ENCODE measurements at places on chromosomes 12 and 14. TPM values are rescaled to one million over a fixed set of nuclear protein-coding genes. Genes with fewer than 3 reads are reported as not detected.

MEG3 gene
- total RNA-seq, result not detected

TCL1B gene
- not detected for total RNA-seq

PTPN6 gene
- 12.1 TPM for total RNA-seq

ENTPD5 gene
- total RNA-seq, result 4.9 TPM

CPNE6 gene
- total RNA-seq, result not detected

GRCh38 chr14:104678901-104679705, 10.3 kb upstream of the INF2 start:
- no peak for DNase-seq

DNA sequence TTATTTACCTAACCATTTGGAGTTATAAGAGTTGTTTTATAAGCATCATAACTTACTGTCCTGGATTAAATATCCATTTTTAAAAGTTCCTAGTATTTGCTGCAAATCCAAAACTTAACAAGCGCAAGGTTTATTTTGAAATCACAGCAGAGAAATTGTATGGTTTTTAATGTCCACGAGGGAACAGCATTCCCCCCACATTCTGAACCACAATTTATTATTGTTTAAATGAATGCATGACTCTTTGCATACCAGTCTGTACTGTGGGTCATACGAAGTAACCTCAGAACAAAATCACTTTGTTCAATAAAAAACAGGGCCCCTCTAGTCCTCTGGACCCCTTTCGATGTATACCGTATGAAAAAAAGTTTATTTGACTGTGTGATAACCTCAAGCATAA, 75.9 kb downstream of the DACT1 start:
- DNase-seq, result no peak

DNA sequence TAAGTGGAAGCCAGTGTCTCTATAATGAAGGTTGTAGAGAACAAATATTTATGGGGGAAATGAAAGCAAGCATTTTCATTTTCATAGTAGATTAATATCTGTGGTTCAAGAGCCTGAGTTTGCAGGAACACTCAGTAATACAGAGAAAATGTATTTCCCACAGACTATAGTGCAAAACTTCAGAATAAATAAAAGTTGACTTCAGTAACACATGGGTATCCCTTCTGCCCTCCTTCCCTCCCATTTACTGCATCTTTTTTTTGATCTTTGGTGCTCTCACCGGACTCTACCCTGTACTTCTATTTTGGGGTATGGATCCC, 75.3 kb upstream of the AMN1 start:
- no peak for DNase-seq

DNA sequence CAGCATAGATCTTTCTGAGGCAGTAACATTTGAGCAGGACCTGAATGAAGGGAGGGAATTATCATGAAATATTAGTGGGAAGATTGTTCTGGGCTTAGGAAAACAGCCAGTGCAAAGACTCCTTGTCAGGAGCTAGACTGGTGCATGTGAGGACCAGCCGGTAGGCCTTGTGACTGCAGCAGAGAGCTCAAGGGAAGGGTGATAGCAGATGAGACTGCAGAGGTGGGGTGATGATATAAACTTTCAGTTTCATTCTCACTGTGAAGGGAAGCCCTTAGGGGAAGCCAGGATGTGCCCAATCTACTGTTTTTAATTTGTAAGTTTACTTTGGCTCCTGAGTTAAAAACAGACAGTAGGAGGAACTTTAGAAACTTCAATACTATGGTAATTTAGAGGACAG, 12.4 kb downstream of the IL22 start:
- DNase-seq, result no peak

- peak; percentile 97 for DNase-seq
These were observed at the start of gene NRDE2 for GRCh38 chr14:90331497-90332270. TSS of gene NRDE2 (minus strand) at chr14:90331941. CDS start at chr14:90331904, 37 bp downstream.

DNA sequence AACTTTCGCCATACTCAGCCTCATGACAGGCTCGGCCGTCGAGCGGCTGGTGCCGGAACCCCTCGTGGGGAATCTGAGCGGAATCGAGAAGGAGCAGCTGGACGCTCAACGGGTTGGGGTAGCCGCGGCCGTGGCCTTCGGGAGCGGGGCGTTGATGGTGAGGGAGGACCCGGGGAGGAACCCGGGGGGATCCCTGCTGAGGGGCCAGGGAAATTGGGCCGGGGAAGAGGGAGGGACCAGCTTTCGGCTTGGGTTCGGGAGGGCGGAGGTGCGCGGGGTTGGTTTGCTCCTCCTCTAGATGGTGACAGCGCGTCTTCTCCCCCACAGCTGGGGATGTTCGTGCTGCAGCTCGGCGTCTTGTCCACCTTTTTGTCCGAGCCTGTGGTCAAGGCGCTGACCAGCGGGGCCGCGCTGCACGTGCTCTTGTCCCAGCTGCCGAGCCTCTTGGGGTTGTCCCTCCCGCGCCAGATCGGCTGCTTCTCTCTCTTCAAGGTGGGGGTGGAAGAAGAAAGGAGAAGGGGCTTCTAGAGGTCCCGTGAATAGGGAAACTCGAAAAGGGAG, 9.8 kb downstream of the ARHGEF25 start:
- no peak for DNase-seq

Data from G401 (cell line).